ENCODE measurements at places on chromosomes 7 and 10.

GRCh38 chr10:102401735-102402511 lies 6.4 kb downstream of the NFKB2 start:
- no peak for DNase-seq

DNA sequence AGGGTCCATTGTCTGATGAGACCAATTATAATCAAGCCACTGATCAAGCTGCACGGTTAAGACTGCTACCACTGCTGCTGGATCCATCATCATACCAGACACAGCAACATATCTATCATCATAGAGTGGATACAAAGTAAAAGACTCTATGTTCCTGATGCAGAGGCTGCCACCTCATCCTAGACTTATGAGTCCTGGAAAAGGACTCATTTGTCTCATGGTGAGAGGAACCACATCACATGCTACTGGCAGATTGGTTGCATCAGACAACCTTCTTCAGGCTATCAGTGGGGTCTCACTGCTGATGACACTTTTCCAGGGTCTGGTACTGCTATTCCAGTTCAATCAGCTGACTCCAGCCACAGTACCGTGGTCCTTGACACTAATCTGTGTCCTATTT lies 79.0 kb downstream of the ABI1 start:
- DNase-seq, result no peak

GRCh38 chr10:89873055-89873454 lies 171.7 kb downstream of the KIF20B start:
- no peak for DNase-seq

DNA sequence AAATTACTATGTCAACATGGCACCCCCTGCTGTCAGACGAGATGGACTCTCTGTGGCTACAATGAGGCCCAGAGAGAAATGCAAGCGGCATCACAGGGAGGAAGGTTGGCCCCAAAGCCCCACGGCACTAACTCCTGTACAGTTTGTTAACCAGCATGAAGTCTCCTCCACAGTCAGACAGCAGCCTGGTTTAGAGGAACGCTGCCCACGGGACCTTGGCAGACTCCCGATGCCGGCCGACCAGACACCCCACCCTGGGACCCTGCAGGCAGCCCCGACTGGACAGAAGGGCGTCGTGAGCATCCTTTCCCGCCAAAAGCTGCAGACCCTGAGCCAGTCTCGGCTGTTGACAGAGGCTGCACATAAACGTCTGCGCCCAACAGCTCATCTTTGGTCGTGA lies 158.8 kb downstream of the DIP2C start:
- DNase-seq, result no peak

DNA sequence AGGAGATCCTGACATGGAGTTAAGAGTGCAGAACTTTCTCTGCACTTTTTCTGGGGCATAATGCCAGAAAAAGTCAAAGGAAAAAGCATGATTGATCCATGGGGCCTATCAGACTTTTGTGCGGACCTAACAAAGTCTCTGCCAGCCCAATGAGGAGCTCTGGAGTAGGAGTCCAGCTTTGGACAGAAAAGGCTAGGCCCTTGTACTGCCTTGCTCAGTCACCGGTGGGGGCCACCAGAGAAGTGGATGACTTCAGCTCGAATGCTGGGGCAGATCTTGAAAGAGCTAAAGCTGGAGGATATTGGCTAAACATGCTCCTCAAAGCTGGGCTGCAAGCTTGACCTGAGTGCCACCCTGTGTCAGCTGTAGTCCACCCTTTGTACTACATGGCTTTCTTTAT lies 2.8 kb upstream of the ZC3HAV1 start:
- no peak for DNase-seq

DNA sequence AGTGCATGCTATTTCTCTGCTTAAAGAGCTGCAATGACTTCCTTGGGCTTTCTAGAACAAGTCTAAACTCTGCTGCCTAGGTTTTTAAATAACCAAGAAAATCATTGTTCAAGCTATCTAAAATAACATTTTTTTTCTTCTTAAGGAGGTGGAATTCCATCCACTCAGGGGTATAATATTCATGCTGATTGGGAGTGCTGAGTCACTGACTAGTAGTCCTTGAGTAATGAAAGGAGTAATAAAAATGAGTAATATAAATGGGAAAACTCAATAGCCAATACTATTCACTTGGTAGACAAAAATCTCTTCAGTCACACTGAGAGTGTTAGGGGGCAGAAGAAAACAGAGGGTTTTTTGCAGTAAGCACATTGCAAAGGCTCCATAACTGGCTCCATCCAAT lies 72.0 kb downstream of the GFRA1 start:
- no peak for DNase-seq

GRCh38 chr7:135425036-135425435 lies 84.9 kb downstream of the CNOT4 start:
- no peak for DNase-seq

- DNase-seq, result no peak
These were observed at the start of gene HOXA13 for GRCh38 chr7:27199849-27200760. Gene HOXA13, minus strand, starts transcription at chr7:27200091. Its CDS starts 14 bp downstream, at chr7:27200077.

DNA sequence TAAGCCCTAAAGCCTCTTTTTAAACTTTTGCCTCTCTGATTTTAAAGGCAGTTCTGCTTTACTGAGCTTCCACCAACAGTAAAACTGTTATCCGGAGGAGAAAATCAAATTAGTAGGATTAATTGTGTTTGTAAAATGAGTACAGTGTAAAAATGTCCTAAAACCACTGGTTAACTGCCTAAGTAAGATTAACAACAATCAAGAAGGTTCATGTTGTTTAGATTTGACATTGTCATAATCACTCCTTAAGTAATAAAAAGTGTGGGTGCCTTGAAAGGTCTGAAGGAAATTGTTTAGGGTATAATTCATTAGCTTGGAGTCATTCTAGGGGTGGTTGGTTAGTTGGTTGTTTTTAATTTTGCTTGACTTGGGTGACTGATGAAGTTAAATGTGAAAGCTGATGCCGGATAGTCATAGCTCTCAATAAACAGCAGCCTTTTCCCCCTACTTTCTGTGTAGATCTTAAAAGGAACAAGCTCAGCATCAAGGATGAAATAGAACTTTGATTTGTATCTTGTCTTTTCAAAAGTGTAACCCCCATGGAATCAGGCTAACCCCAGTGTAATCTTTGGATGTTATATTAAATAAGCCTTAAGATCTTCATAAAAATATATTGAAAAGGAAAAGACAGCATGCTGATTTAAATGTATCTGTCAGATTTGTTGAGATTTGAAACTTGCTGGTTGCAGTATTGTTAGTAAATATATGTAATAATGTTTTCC lies 148.3 kb downstream of the ARID5B start:
- no peak for DNase-seq

DNA sequence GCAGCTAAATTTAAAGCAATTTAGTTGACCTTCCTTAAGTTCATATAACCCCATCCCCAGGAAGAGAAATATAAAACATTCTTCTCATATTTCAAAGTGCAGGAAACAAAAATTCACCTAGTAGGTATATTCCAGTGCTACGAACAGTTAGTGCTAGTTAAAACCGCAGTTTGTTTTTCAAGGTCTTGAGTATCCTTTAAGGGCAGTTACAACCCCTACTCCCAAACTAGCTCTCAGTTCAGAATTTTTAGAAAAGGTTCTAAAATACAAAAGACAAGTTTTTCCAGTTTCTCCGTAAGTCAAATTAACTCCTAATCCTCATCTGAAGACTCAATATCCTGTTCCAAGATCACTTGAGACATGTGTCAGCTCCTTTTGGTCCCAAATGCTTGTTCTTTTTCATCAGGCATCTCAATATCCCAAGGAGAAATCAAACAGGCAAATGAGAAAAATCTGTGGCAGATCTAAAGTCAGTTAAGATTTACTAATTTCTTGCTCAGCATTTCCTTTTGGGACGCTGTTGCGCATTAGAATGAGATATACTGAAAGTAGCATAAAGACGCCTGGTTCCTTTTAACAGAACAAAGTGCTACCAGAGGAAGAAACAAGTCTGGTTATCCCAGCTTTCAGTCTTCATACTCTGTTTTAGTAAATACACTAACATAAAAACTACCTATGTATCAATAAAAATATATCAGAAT lies 51.8 kb downstream of the ARHGAP12 start:
- no peak for DNase-seq

DNA sequence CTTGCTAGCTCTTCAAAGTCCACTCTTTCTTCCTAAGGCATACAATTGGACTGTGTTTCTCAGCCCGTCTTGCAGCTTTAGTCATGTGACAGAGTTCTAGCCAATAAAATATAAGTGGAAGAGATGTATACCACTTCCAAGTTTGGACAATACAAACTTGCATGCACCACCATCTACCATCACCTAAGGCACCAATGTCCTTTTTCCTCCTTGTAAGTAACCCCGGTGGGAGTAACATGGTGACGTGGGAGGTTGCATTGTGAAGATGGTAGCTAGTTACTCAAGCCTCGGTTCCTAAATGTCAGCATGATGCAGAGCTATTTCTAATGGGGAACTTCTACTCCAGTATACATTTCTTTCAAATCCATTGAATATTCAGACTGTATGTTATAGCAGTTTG lies 5.3 kb upstream of the CACNB2 start:
- no peak for DNase-seq

DNA sequence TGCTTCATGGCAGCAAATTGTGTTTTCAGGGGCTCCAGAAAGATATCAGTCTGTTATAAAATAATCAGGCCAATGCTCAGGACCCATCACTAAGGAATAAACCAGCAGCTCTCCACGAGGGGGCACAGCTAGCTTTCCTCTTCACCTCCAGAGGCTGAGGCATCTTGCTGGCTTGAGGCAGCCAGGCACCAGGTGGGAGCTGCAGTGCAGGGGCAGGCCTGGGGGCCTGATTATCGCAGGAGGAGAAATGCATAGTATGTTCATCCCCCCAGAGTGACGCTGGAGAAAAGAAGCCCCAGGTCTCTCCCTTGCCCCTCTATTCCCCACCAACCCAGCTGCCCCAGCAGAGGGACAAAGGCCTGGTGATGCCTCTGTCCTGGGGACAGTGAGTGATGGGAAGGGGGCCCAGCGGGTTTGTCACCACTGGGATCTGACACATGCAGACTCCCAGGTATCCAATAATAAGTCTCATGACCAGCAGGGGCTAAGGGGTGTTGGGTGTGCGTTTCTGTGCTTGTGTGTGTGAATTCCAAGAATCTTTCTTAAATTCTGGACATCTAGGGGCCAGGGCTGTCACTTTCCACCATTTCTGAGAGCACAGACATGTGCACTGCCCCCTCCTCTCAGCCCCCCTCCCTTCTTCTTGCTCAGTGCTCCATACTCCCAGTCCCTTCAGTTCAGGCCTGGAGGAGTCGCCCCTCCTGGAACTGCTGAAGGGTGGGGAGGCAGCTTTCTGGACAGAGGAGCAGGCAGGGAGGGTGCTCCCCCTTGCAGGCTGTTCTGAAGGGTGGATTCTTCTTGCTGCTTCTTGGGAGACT lies 128.1 kb upstream of the FAM20C start:
- DNase-seq, result no peak

DNA sequence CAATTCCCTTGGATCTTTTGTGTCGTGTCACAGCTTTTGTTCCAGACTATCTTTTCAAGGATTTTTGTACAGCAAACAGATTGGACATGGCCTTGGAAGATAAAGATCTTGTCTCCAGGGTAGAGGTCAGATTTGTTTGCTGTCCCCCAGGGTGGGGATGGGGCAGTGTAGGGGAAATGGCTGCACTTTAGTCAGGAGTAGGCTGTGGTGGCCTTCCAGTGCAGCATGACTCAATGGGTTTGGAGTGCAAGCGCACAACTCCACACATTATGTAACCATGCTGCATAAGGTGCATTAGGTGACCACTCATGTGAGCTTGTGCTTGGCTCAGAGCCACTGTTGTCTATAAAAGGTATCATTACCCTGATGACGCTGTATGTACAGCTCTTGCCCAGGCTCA lies 23.9 kb upstream of the ADAMTS14 start:
- no peak for DNase-seq

DNA sequence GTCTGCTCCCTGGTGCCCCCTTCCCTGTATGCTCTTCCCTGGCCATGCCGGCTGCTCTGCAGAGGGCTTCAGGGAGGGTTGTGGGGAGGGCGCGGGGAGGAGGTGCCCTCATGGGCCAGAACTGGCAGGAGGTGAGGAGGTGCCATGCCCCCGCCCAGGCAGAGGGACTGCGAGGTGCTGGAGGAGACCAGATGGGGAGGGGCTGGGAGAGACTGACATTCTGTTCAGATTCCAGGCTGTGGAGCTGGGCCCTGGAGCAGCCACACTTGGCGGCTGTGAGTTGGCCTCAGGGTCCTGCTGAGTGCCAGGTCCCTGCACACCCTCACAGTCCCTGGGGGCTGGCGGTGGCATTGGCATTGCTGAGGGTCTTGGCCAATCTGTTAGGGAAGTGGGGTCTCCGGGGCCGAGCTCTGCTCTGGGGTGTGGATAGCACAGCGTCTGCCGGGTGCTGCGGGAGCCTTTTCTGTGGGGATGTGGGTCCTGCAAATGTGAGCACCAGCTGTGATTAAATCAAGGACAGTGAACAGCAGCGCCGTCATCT lies 25.4 kb downstream of the INPP5A start:
- no peak for DNase-seq

- no peak for DNase-seq
These were observed 780.0 kb downstream of the SORCS1 start for GRCh38 chr10:106384496-106384895.

DNA sequence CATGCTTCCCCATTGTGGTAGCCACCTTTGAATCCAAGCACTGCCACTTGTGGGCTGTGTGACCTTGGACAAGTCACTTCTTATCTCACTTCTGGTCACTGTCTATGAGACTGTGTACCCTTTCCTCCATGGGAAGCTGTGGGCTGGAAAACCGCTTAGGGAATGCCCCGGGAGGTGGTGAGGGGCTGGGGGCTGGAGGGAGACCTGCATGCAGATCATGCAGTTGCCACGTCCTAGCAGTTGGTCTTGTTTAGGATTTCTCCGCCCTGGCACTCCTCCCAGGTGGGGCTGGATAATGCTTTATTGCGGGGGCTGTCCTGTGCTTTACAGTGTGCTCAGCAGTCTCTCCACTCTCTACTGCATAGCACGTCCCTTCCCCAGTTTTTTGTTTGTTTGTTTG lies 62.9 kb upstream of the OPN4 start:
- DNase-seq, result no peak

- no peak for DNase-seq
These were observed 1.5 kb downstream of the RGS10 start for GRCh38 chr10:119541046-119541445.

- DNase-seq, result no peak
These were observed 130.2 kb downstream of the KCNMA1 start for GRCh38 chr10:77507291-77507880.

DNA sequence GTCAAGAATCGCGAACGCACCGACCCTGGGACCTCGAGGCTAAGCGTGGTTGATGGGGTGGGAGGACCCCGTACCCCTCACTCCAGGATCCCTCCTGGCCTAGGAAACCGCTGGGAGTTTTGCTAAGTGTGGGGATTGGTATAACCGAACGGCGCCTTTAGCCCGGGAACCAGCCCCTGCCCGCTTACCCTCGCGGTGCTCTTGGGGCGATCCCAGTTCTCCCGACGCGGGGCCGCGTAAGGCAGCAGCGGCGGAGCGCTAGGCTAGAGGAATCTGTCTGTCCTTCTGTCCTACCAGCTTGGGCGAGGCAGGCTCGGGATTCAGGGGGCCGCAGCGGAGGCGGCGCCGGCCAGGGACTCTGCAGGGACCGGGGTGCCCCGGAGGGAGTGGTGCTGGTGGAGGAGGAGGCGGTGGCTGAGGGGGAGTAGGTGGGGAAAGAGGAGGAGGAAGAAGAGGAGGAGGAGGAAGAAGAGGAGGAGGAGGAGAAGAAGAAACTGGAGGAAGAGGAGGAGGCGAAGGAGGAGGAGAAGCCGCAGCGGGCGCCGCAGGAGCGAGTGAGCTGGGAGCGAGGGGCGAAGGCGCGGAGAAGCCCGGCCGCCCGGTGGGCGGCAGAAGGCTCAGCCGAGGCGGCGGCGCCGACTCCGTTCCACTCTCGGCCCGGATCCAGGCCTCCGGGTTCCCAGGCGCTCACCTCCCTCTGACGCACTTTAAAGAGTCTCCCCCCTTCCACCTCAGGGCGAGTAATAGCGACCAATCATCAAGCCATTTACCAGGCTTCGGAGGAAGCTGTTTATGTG lies 439 bp upstream of the EMX2 start:
- DNase-seq, result no peak
